Cardiac muscle cell (in vitro differentiated cells and primary cell): ENCODE measurements at places on chromosomes 7 and 10. TPM values are rescaled to one million over a fixed set of nuclear protein-coding genes. Genes with fewer than 3 reads are reported as not detected.

Gene CCDC3
- 4.3 and 5.4 TPM in 2 replicates for total RNA-seq

Gene ASNS
- total RNA-seq: 17.4 and 25.1 TPM in 2 replicates

Gene FZD1
- 14.9 and 19.0 TPM in 2 replicates for total RNA-seq

Gene RBM17
- 39.4 and 86.2 TPM in 2 replicates for total RNA-seq

Gene FMC1
- 10.9 and 22.5 TPM in 2 replicates for total RNA-seq

Gene STEAP1
- total RNA-seq: not detected in 2 replicates

Gene GPR37
- total RNA-seq: 8.6 and 17.1 TPM in 2 replicates

Gene CPN1
- total RNA-seq: not detected in 2 replicates

DNA sequence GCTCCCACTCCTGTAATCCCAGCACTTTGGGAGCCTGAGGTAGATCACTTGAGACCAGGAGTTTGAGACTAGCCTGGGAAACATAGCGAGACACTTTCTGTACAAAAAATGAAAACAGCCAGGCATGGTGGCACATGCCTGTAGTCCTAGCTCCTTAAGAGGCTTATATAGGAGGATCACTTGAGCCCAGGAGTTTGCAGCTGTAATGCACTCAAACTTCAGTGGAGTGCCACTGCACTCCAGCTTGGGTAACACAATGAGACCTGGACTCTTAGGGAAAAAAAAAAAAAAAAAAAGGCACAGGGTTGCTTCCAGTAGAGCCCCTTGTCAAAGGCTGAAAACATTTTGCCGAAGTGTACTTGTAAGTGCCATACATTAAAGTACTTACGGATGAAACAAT, 195.3 kb downstream of the PHTF2 start:
- peak; percentile 11 for DNase-seq
- H3K27me3 ChIP-seq: no peaks in the 10 kb centered on the region
- no peak overlapping the region for H3K4me3 ChIP-seq
- no peaks in the 10 kb centered on the region for H3K36me3 ChIP-seq
- no peaks in the 10 kb centered on the region for H3K4me1 ChIP-seq

DNA sequence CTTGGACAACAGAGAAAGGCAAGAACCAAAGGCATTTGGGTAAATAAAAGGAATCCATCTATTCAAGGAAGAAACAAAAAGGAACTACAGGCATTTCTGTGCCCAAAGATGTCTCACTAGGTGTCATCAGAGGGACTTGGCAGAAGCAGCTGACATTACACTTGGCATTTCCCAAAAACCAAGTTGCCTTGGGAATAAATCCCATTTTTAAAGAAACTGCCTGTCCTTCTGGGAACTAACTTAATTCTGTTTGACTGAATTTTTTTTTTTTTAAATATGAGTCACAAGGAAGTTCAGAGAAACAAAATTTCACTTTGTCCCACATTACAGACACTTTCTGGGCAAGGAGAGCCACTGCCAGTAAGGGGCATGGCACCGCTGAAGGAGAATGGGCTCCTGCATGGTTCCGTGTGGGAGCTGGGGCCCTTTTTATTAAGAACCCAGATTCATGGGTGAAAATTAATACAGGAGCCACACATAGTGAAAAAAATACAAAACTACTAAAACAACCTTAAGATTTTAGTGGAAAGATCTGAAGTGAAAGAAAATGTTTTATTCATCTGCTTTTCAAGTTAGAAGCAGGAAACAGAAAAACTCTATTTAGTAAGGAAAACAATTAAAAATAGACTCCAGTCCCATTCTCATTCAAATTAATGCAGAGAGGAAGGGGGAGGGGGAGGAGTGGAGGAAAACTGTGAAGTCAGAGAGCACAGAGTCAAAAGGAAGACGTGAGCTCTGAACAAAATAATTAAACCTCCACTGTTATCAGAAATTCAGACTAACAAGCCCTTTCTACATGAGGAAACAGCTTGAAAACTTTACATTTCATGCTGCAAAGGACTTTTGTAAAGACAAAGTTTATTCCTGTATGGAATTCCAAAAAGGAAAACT, 118.4 kb upstream of the PDLIM1 start:
- DNase-seq: no peak
- peaks cover 6% of the 10 kb centered on the region for H3K36me3 ChIP-seq
- peaks cover 14% of the 10 kb centered on the region for H3K4me1 ChIP-seq

GRCh38 chr10:34392641-34393170, 422.4 kb downstream of the PARD3 start:
- H3K27ac ChIP-seq: no peak overlapping the region
- H3K4me1 ChIP-seq: no peaks in the 10 kb centered on the region
- H3K27me3 ChIP-seq: no peaks in the 10 kb centered on the region
- no peaks in the 10 kb centered on the region for H3K36me3 ChIP-seq
- no peak overlapping the region for H3K4me3 ChIP-seq
- DNase-seq: no peak

DNA sequence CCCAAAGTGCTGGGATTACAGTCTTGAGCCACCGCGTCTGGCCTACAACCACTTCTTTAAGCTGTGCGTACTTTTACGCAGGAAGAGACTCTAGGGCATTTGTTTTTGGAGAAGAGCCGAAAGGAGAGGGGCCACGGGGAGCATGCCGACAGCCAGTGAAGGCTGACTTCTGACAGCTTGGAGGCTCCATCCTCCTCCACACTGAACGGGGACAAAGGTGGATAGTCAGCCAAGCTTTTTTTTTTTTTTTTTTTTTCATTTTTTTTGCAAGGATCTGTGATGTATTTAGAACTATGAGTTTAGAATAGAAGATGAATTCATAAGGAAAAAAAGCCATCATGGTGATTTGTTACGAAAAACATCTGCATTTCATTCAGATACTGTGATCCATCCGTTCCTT, 221.7 kb downstream of the ARHGAP21 start:
- no peaks in the 10 kb centered on the region for H3K36me3 ChIP-seq
- H3K27ac ChIP-seq: no peak overlapping the region
- H3K4me3 ChIP-seq: no peak overlapping the region
- no peaks in the 10 kb centered on the region for H3K27me3 ChIP-seq

DNA sequence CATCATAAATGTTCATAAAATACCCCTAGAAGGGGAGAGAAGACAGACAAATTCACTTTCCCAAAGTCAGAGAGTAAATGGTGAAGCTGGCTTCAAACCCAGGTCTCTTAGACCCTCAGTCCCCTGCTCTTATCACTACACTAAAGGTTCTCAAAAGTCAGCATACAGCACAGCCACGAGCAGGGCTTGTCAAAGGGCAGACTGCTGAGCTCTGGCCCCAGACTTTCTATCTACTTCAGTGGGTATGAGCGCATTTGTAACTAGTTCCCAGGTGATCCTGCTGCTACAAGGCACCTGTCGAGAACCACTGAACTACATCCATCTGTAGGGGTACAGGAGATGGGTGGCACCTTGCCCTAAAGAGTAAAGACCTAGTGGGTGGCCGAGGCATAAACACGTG, 91.5 kb downstream of the SORBS1 start:
- peaks cover 52% of the 10 kb centered on the region for H3K4me1 ChIP-seq
- H3K4me3 ChIP-seq: no peak overlapping the region
- H3K27me3 ChIP-seq: no peaks in the 10 kb centered on the region
- H3K27ac ChIP-seq: peak overlapping the region; percentile 85
- peak; percentile 59 for DNase-seq

- H3K27me3 ChIP-seq: no peaks in the 10 kb centered on the region
- H3K27ac ChIP-seq: peak overlapping the region; percentile 79
- peaks cover 10% of the 10 kb centered on the region for H3K36me3 ChIP-seq
- H3K4me3 ChIP-seq: no peak overlapping the region
- DNase-seq: no peak
Observed at GRCh38 chr7:6168477-6168868, 104.0 kb downstream of the CYTH3 start.

GRCh38 chr10:61830846-61831273, 70.6 kb upstream of the ARID5B start:
- H3K27me3 ChIP-seq: no peaks in the 10 kb centered on the region
- H3K4me3 ChIP-seq: no peak overlapping the region
- H3K4me1 ChIP-seq: no peaks in the 10 kb centered on the region
- no peak for DNase-seq
- H3K27ac ChIP-seq: no peak overlapping the region

DNA sequence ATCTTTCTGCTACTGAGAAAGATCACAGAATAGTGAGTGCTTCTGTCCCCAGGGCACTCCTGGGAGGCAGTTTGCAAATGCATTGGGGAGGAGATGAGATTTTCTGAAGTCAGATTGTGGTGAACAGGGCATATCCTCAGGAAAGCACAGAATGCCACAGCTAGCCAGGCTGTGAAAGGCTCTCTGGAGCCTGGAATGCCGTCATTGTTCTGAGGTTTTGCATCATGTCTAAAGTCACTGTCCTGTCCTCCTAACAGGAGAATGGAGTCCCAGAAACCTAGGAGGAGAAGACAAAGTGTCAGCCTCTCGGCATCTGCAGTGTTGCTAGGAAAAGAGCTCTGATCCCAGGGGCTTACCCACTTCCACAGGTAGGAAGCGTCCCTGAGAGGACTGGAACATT, 69.2 kb upstream of the IGFBP3 start:
- H3K4me1 ChIP-seq: peaks cover 7% of the 10 kb centered on the region
- H3K36me3 ChIP-seq: no peaks in the 10 kb centered on the region
- DNase-seq: no peak
- no peak overlapping the region for H3K27ac ChIP-seq
- H3K27me3 ChIP-seq: no peaks in the 10 kb centered on the region

DNA sequence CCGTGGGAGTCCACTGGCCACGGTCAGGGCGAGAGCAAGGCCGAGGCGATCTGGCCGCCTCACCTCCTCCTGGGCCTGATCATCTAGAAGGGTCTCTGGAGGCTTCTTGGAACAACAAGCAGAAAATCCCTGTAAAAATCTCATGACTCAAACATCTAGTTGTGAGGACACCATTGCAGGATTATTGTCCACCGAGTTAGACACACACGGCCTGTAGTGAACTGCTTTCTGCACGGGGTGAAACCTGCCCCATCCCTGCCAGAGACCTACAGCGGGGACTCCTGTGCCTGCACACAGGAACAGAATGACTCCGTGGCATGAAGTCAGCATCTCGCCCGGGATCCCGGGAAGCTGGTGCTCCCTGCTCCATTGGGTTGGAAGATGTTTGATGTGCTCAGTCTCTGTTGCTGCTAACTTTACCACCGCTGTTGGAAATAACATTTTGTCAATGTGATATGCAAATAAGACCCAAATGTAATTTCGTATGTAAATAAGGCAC, 267.0 kb upstream of the TCERG1L start:
- DNase-seq: no peak
- no peak overlapping the region for H3K27ac ChIP-seq
- H3K36me3 ChIP-seq: no peaks in the 10 kb centered on the region
- no peaks in the 10 kb centered on the region for H3K27me3 ChIP-seq
- H3K4me3 ChIP-seq: no peak overlapping the region

DNA sequence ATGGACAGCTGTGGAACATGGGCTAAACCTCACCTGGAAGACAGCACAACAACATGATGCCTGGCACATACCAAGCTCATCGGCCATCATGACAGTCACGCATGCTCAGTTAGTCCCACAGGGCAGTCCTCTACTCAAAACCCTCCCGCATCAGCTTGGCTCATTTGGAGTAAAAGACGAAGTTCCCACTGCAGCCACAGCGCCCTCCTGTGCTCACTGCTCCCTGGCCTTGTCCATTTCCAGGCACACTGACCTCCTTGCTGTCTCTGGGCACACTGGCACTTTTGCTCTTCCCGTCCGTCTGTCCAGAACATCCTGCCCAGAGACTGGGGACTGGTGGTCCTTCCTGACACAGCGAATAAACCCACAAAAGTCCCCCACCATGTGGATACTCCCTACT, 66.2 kb downstream of the LARP4B start:
- DNase-seq: no peak
- no peak overlapping the region for H3K4me3 ChIP-seq
- peaks cover 8% of the 10 kb centered on the region for H3K4me1 ChIP-seq
- H3K27ac ChIP-seq: no peak overlapping the region
- H3K36me3 ChIP-seq: peaks cover 13% of the 10 kb centered on the region
- no peaks in the 10 kb centered on the region for H3K27me3 ChIP-seq

DNA sequence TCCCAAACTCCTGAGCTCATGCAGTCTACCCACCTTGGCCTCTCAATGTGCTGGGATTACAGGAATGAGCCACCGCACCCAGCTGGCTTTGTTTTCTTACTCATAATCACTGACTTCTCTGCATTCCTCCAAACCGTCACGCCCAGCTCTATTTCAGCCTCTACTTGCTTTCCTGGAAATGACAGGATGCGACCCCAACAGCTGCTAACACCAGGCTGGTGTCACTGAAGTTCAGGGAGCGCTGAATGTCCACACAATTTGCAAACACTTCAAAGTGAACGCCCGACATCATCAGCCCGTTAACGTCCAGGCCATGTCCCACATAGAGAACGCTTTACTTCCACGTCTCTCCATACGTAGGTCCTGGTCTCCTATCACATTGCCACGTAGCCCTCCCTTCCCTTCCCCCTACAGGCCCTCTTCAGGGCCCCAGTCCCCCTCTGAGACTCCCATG, 12.8 kb upstream of the PROSER2 start:
- no peak overlapping the region for H3K27ac ChIP-seq
- no peaks in the 10 kb centered on the region for H3K4me1 ChIP-seq
- peak; percentile 48 for DNase-seq

- H3K27me3 ChIP-seq: peaks cover 20% of the 10 kb centered on the region
- DNase-seq: peak; percentile 51
- H3K36me3 ChIP-seq: no peaks in the 10 kb centered on the region
- H3K4me3 ChIP-seq: no peak overlapping the region
- no peaks in the 10 kb centered on the region for H3K4me1 ChIP-seq
Observed at GRCh38 chr7:32062150-32062549, 8.1 kb downstream of the PDE1C start.

DNA sequence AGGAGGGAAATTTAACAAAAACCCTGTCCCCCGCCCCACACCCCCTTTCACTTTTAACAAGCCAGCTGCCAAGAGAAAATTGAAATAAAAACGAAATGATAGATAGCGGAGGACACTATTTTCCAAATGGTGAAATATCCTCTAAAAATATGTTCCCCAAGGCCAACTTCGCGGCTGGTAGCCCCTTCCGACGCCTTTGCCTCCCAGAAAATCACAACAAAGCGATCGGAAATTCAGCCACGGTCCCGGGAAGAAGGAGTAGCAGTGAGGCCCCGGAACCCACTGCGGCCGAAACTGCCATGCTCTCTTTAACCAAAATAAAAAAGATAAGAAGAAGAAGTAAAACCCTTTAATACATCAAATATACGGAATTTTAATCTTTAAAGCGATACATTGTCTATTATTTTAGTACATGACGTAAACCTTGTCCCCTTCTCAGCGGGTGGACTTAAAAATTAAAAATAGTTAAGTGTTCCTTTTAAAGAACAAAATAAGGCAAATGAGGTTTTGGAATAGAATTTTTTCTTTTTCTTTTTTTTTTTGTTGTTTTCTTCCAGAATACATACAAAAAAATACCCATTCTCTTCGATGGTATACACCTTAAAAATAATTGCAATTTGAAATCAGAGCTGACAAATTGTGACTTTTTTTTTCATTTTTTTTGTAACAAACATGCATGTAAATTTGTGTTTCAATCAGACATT, 3.9 kb downstream of the ZNF503 start:
- peak overlapping the region; percentile 96 for H3K27ac ChIP-seq
- DNase-seq: peak; percentile 50
- peak overlapping the region; percentile 97 for H3K4me3 ChIP-seq
- peaks cover 61% of the 10 kb centered on the region for H3K27me3 ChIP-seq

- peak; percentile 29 for DNase-seq
- H3K4me3 ChIP-seq: no peak overlapping the region
- H3K4me1 ChIP-seq: peaks cover 24% of the 10 kb centered on the region
- no peaks in the 10 kb centered on the region for H3K27me3 ChIP-seq
- H3K27ac ChIP-seq: peak overlapping the region; percentile 88
Observed at GRCh38 chr10:10891124-10892082, 126.3 kb upstream of the CELF2 start.
